Choroid plexus epithelial cell (primary cell): ENCODE measurements at places on chromosomes 5 and 9.

DNA sequence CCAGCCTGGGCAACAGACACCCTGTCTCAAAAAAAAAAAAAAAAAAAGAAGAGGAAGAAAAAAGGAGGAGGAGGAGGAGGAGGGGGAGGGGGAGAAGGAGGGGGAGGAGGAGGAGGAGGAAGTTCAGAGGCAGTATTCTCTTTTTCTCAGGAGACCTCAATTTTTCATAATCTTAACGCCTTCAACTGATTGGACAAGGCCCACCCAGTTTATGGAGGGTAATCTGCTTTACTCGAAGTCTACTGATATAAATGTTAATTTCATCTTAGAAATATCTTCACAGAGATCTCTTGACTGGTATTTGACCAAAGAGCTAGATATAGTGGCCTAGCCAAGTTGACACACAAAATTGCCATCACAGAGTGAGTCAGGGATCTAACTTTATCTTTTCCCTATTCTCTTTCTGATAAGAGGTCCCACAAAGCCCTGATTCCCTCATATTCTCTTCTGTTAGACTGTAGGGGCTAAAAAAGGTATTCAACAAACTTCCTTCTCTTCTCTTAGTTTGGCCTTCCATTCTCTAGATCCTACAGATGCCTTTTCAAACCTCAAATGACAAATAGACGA, 115.5 kb upstream of the ABCA1 start:
- no peak for DNase-seq

DNA sequence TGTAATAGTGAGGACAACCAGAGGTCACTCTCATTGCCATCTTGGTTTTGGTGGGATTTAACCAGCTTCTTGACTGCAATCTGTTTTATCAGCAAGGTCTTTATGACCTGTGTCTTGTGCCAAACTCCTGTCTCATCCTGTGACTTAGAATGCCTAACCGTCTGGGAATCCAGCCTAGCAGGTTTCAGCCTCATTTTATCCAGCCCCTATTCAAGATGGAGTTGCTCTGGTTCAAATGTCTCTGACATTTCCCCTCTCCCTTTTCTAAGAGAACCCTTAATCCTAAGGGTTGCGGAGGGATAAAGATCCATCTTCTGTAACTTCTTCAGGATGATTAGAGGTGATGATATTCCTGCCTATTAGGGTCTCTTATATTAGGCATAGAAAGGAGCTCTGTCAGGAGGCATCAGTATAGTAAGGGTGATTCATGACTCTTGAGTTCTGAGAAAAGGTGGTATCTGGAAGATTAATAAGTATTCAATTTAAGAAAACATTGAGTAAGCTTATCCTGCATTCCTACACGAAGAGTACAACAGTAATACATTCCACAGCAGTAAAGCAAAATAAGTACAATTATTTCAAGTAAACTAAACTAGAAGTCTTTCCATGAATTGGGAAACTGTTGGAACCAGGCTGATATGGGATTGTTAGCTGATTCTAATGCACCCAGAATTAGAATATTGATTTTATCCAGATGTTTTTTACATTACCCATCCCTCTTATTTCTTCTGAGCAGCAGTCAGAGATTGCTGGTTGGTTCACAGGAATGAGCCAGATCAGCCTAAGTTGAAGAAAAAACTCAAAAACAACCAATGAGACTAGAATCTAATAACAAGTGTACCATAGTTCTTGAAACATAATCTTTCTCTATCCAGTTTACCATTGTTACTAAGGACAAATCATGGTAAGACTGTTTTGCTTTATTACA, 39.9 kb downstream of the SHC3 start:
- peak; percentile 76 for DNase-seq

DNA sequence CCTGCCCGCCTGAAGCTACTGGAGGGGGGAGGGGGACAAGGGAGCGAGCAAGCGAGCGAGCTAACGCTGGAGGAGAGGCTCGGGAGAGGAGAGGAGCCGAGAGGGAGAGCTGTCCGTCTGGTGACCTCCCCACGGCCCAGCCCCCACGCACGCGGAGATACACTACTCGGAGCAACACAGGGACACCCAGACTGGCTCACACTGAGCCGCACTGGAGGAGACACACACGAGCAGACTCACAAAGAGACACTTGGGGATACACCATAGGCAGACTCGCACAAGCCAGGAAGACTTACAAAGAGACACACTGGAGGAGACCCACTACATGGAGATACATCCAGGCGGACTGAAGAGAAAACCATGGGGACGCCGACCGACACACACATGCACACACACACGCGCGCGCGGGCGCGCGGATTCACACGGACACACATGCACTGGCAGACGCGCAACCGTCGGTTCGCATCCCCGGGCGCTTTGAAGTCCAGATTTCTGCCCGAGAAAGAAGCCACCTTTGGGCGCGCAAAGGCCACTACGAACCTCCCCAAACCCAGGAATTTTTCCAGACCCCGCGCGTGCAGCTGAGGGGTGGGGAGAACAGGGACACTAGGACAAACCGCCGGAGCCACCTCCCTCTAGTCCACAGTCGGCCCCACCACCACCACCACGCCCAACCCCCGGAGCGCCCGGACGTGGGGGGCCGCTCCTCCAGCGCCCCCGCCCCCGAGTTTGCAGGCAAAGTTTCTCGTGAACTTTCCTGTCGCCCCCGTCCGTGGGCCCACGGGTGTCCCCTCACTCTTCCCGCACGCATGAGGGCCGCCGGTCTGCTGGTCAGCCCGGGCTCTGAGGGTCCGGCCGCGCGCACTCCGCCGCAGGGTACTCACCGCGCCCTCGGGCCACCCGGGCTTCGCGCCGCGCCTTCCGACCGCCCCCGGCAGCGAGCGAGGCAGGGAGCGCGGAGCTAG, 571 bp downstream of the CNTFR start:
- no peak for DNase-seq

GRCh38 chr9:26157411-26157810, 479.2 kb upstream of the TUSC1 start:
- DNase-seq, result no peak

GRCh38 chr5:95076395-95077185, 208.3 kb downstream of the MCTP1 start:
- DNase-seq, result no peak

DNA sequence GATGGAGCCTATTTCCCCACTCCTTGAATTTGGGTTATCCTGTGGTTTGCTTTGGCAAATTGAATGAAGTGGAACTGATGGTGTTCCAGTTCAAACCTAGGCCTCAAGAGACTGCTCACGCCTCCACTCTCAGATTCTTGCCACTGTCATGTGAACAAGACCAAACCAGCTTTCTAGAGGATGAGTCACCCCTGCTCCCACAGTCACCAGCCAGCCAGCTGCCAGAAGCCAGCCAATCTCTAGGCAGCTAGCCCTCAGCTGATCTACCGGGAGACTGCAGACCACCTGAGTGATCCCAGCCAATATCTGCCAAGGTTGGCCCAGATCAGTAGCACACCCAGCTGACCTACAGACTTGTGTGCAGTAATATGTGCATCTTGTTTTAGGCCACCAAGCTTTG, 300.6 kb downstream of the TMEM38B start:
- DNase-seq, result no peak

DNA sequence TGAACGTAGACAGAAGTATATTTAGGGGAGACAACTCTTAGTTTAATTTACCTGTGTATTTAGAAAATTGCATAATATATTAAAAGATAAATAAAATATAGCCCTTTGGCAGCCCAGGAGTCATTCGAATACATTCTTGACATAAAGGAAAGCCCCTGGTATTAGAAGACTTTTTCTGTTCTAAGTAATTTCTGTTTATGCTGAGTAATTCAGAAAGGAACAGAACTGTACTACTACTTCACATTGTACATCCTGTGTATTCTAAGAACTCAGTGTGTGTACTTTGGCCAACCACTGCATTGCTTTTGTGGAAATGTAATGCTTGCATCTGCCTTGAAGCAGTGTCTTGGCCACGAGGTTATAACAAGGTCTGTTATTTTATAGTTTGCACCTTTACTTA, 136.4 kb downstream of the KDM4C start:
- peak; percentile 26 for DNase-seq

- no peak for DNase-seq
Observed at GRCh38 chr9:110590816-110591215, 11.3 kb upstream of the SVEP1 start.

- DNase-seq, result no peak
Observed at GRCh38 chr5:168529374-168530234, 499 bp downstream of the FBLL1 start.

- no peak for DNase-seq
Observed at GRCh38 chr5:152329207-152329606, 75.9 kb downstream of the NMUR2 start.

DNA sequence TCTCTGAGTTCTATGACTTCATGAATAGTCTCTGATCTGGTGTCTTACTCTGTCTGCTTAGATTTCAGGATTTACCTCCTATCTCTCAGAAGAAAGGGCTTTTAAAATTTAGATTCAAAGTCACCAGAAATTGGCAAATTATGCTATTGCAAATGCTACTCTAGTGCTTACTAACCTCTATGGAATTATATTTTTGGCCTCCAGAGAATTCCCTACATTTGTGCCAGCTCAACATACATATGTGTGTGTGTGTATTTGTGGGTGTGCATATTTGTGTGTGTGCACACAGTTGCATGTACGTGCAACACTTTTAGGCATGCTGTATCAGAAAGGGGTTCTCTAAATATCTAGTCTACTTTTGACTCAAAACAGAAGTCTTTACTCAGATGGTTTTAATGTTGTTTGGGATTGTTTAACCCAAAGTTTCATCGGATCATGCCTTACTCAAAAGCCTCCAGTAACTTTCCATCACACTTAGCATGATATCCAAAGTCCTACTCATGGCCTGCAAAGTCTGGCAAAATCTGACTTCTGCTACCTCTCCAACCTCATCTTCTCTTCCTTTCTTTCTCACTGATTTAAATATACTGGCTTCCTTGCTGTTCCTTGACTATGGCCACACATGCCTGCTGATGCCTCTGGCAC, 147.6 kb upstream of the NR3C1 start:
- DNase-seq, result no peak

DNA sequence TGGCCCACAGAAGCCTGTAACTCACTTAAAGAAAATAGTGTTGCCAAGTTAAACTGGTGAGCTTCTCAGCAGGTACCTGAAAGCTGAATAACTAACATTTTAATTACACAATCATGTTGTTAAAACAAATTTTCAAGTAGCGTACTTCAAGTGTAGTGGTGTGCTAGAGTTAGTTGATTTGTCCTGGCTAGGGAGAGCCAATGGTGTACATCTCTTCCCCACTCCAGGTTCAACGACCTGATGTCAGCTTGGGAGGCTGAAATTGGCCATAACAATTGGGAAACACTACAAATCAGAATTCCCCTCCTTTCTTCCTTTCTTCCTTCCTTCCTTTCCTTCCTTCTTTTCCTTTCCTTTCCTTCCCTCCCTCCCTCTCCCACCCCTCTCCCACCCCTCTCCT, 295.3 kb upstream of the SLC24A2 start:
- no peak for DNase-seq

DNA sequence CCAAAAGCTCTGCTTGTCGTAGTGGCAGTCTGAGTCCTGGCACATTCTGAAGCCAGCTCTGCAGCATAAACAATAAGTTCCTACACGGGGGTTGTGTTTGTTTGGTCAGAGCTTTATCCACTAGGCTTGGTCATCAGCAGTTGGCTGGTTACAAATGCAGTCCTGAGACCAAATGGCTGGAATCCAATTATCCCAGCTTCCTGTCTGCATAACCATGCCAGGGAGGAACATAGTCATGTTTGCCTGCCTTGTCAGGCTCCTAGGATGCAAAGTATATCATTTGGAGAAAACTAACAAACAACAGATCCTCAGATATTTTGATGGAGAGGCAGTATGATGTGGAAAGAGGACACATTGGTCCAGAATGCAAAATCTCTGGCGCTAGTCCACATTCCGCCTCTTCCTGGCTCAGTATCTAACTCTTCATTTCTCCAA, 85.8 kb downstream of the FBXO38 start:
- peak; percentile 41 for DNase-seq

DNA sequence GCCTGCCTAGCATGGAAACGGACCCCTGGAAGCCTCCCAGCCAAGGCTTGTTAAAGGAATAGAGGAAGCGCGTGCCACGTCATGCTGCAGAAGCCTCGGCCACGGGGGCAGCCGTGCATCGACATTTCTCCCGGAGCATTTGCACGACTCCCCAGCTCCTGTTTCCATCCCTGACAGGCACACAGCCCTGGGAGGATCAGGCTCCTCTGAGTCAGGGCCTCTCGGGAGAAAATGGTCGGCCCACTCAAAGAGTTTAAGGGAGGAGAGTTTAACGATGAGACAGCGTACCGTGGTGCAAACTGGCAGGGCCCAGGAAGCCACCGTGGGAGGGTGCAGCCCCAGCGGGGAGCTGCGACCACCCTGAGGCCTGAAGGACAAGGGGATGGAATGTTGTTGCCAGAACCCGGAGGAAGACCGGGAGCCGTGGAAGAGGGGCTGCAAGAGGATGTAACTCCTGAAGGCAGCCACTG, 213.6 kb downstream of the PAX5 start:
- no peak for DNase-seq

DNA sequence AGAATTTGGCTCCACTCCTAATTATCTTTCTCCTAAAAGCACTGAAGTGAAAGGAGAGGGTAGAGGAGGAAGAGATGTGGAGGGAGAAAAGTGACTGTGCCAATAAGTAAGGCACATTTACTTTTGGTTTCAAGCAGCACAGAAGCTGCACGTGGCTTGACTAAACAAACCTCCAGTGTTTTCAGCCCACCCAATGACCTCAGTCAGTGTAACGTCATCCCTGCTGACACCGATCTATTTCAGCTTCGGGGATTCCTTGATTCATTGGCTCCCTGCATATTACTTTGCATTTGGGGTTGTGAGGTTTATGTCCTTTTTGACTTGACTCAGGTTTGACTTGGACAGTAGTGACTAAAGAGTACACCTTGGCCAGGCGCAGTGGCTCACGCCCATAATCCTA, 35.6 kb upstream of the NIM1K start:
- peak; percentile 66 for DNase-seq

- DNase-seq, result peak; percentile 38
Observed at GRCh38 chr5:172713113-172713808, 57.7 kb downstream of the DUSP1 start.

- peak; percentile 88 for DNase-seq
Observed at GRCh38 chr9:33165263-33166151, 1.6 kb downstream of the B4GALT1 start.

DNA sequence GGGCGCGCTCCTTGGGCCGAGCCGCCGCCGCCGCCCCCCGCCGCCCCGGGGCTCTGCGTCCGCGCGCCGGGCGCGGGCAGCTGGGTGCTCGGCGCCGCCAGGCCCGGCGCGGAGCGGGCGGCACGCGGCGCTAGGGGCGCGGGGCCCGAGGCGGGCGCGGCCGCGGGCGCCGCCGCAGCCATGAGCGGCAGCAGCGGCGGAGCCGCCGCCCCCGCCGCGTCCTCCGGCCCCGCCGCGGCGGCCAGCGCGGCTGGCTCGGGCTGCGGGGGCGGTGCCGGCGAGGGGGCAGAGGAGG, 351 bp downstream of the TRIO start:
- no peak for DNase-seq
